ENCODE measurements at places on chromosomes 11 and 22.

DNA sequence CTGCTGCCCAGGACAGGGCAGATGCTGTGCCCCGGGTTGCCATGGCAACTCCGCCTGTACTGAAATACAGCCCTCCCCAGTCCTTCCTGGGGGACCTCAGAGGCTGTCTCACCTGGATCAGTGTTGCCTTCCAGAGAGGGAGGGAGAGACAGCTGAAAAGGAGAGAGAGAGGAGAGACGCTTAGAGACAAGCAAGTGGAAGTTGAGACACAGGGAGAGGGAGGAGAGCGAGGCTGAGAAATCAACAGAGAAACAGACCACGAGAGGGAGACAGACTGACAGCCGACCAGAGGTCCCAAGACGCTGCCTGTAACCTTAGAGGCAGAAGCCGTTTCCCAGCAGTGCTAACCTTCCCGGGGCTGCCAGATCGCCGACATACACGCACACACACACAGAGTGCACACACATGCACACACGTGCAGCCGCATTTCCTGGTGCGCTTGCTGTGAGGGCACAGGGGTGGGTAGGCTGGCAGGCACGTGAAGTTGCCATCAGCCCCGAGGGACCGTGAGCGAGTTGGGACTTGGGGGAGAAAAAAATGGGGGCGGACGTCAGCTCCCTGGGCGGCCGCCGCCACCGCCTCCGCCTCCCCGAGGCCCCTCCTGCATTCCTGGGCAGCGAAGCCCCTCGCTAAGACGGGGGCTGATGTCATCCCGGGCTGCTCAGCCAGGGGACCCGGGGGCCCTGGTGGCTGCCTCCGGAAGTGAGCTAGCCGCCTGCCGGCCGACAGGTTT, 88.6 kb upstream of the CRYBB3 start:
- no peak for DNase-seq

DNA sequence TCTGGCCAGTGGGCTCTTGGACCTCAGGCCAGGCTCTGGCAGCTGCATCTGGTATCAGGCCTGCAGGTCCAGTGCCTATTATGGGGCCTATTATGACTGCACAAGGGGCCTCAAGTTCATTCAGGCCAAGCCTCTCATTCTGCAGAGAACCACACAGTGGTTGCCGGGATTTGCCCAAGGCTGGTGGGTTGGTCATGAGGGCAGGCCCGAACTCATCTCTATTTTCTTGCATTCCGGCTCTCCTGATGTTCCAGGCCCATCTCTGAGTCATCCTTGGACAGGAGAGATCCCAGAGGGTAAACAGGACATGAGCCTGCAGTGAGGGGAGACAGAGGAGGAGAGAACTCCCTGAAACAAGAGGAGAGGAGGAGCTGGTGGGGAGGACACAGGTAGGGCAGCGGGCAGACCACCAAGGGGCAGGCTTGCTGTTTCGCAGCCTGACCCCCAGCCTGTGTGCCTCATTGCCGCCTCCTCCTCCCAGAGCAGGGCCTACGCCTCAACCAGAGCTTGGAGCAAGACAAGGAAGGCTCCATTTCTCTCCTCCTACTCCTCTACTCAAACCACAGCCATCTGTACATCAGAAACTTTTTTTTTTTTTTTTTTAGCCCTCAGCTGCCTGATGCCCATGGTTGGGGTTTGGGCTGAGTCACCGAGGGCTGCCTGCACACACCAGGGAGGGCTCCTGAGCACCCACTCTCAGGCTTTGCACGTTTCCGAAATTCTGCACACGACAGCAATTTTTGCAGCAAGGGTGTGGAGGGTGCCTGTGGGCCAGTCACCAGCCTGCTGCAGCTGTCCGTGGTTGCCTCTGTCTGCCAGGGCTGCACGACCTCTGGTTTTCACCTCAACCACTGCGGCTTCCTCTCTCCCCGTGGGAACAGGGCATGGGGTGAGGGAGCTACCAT, 12.7 kb upstream of the TREH start:
- no peak for DNase-seq

- DNase-seq: no peak
Measured at GRCh38 chr11:2777386-2777785, 77.6 kb upstream of the KCNQ1OT1 start.

DNA sequence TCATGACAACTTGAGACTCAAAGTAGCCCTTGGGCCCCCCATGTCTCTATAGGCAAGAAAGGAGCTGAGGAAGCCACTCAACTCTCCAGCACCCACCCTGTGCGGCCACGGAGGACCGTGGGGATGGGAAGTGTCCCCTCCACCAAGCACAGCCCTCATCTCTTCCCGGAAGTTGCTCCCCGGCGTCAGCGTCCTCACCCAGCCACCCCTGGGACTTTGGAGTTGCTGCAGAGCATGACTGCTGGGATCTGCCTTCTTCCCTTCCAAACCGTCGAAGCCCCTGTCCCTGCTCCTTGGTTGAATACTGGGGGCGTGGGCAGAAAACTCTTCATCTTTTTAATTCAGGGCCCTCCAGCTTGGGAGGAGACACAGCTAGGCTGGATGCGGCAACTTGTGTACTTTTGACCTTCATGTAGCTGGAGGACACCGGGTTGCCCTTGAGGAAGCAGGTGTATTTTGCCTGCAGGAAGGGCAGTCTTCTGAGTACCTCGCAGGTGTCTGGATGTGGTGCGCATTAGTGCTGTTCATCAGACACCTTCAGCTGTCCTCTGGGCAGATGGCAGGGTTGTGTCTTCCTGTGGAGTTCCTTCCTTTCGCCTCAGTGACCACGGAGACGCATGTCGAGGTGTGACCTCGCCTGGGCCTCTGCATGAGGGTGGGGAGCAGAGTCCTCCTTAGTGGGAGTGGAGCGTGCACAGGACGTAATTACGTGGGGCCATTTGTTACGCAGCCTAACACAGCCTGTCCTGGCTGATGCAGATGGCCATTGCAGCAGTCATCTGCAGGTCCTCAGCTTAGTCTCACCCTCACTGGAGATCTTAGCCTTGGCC, 12.2 kb upstream of the IFITM3 start:
- DNase-seq: no peak

DNA sequence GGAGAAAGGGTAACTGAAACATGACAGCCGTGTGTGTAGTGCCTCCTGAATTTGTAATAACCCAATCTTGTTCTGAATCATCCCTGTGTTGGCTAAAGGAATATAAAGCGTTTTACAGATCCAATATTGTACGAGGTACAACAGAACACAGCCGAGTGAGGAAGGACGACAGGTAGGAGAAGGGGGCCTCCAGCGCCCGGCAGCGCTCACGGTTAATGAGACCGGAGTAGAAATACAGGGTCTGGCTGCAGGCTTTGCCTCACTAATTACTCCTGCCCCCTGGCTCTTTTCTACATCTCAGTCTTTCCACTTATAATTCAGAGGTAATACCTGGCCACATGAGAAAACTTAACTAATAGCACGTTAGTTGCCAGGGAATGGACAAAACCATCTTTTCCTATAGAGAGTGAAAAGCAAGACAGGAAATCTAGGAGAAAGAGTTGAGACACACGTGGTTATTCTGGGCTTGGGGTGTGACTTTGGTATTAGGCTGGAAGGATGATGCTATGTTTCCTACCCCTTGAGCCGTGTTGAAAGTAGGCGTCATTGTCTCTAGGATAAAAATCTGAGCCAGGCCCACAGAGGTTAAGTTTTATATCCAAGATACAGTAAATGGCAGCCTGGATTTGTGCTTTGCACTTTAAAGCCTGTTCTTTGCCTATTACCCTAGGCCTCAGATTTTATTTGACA, 54.1 kb downstream of the GRIK4 start:
- no peak for DNase-seq

- no peak for DNase-seq
Measured at GRCh38 chr11:62142921-62143320, 19.1 kb downstream of the INCENP start.

DNA sequence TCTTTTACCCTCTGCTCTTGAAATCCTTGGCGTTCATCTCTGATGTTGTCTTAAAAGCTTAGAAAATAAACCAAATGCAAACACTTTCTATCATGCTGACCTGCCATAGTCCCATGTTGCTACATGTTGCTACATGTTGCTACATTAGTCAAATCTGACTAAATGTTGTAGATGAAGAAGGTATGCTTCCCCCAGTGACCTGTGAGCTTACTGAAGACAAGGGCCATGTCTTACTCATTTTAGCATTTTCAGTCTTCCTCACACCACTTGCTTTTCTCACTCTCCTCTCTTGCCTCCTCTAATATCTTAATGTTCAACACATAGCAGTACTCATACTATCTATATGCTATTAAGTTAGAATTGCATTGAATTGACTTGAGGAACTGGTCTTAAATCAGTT, 346.4 kb upstream of the MTNR1B start:
- DNase-seq: no peak

GRCh38 chr11:65625628-65626342, 10.2 kb downstream of the PCNX3 start:
- no peak for DNase-seq

DNA sequence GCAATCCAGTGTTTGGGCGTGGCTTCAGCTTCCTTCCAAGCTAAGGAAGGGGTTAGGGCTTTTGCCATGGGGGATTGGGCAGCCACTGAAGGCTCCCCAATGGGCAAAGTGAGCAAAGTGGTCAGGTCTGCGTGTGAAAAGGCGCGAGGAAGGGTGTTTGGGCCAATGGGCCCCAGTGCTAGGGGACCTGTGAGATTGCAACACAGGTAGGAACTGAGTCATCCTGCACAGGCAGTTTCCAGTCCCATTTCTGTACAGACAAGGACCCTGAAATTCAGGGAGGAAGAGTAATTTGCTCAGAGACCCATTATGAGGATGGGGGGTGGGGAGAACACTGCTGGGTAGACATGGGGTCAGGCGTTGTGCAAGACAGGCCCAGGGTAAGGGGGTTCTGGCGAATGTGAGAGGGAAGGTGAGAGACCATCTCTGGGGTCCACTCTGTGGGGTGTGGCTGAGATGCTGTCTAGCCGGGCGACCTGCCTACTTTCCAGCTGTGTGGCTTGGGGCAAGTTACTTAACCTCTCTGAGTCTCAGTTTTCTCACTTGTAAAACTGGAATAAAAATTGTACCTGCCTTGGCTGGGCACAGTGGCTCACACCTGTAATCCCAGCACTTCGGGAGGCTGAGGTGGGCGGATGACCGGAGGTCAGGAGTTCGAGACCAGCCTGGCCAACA, 7.3 kb downstream of the CCDC88B start:
- no peak for DNase-seq

DNA sequence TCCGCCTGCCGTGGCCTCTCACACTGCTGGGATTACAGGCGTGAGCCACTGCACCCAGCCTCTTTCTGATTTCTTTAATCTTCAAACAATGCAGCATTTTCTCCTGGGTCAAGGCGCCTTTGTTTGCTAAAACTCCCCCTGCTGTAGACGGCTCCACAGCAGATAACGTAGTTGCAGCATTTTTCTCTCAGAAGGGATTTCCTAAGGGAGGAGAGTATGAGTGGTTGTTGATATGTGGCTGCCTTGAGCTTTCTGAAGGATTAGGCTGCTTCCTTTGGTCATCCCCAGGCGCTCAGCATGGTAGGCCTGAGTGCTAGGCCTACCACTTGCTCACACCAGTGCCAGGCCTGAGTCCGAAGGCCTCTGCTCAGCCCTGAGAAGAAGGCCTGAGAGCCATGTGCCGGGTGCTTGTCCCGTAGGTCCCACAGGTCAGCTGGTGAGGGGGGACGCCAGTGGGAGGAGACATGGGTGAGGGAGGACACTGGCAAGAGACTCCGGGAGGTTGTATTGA, 18.1 kb downstream of the SMARCB1 start:
- DNase-seq: no peak

GRCh38 chr22:38461057-38461413, 6.0 kb upstream of the KCNJ4 start:
- no peak for DNase-seq

DNA sequence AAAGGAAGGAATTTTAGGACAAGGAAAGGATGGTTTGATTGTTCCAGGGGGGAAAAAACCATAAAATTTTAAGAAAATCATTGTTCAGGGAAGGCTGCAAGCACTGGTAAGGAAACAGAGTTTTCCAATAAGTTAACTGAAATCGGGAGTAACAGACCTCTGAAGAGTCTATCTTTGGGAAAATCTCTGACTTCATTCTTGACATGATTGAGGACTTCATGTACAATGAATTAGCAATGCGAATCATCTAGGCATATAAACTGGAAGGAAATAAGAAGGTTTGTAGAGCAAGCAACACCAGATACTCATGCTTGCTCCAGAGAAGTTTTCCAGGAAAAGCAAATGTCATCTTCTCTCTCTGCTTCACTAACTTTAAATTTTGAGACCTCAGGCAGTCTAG, 18.5 kb downstream of the APLP2 start:
- no peak for DNase-seq

GRCh38 chr11:19790831-19791552, 78.4 kb downstream of the NAV2 start:
- DNase-seq: no peak

GRCh38 chr11:111359223-111360149, 19.6 kb downstream of the POU2AF1 start:
- no peak for DNase-seq

- no peak for DNase-seq
Measured at GRCh38 chr11:20672575-20672974, 3.2 kb downstream of the NELL1 start.

DNA sequence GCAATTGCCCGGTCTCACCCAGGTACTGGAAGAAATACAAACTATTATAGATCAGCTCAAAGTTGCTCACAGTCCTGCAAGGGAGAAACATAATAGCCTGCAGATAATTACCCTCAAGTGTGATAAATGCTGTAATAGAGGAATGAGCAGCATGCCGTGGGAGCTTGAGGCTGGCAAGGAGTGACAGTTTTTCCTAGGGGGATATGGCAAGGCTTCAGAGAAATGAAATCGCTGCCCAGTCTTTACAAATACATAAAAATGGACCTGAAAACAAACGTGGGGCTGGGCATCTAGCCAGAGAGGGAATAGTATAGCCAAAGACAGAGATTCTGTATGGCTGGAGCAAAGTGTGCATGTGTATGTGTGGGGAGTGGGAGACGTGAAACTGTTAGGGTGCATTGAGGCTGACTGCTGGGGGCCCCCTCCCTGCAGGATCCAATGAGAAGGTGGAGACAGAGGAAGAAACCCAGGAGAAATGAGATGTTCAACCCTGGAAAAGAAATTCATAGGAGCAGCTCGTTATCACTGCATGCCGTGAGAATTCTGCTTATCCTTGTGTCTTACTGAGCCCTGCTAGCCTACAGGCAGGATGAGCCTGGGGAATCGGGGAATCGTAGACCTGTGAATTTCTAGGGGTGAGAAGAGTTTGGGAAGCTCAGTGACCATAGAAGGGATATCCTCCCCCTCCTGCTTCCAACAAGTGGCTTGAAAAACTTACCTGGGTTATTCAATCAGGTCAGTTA, 167.0 kb downstream of the LDLRAD3 start:
- no peak for DNase-seq

- DNase-seq: no peak
Measured at GRCh38 chr11:95503047-95503446, 272.0 kb upstream of the SESN3 start.
